ENCODE measurements at places on chromosomes 7 and 10.

DNA sequence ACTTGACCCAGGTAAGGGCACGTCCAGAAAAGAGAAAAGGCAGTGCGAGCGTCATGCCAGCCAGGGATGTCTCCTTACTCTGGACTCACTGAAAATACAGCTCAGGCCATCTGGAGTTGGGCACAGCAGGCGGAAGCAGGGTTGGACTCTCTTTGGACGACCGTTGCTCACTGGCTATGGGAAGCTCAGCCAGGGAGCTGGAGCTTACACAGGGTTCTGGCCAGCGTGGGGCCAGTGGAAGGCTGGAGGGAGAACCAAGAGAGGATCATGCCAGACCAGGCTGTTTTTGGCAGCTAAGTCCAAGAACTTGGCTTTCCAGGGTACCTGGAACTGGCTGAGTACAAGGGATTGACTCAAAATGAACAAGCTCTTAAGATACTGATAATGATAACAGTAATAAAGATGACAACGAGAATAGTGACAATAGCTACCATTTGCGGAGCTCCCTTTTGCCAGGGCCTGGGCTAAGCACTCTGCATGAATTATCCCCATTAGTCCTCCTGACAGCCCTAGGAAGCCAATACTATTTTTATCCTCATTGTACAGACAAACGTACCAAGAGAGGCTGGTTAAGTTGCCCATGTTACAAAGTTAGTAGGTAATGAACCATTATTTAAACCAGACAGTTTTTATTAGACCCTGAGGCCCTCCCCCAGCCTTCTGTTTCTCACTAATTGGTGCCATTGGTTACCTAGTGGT is 177.6 kb downstream of the PTPN20 start:
- no peak for DNase-seq

- no peak for DNase-seq
Observed at GRCh38 chr7:16170671-16171070, 250.7 kb downstream of the CRPPA start.

- no peak for DNase-seq
Observed at GRCh38 chr10:61400524-61400923, 52.7 kb downstream of the TMEM26 start.

GRCh38 chr10:79018521-79019011 is 50.2 kb upstream of the ZMIZ1 start:
- DNase-seq, result no peak

DNA sequence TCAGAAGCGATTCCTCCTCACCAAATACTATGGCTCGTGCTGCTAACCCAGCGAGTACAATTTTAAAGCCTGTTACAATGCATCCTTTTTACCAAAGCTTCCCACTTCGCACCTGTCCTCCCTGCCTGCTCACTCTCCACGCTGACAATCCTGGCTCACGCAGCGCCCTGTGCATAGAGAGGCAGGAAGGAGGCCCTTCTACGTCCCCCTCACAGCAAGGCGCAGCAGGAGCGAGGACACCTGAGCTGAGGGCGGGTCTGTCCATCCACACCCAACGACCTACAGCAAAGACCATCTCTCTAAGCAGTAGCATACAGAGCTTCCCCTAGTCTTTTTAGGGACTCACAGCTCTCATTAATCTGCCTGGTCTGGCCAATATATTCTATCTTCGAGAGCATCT is 46.0 kb downstream of the MKI67 start:
- DNase-seq, result no peak

GRCh38 chr10:74213571-74214162 is 62.6 kb downstream of the ADK start:
- no peak for DNase-seq

- DNase-seq, result no peak
Observed at GRCh38 chr7:154915600-154915999, 87.3 kb downstream of the PAXIP1 start.

- no peak for DNase-seq
Observed at GRCh38 chr10:18866852-18867251, 181.7 kb upstream of the MALRD1 start.

GRCh38 chr7:24715661-24716479 is 41.4 kb downstream of the GSDME start:
- DNase-seq, result no peak

GRCh38 chr10:10598297-10598696 is 419.4 kb upstream of the CELF2 start:
- DNase-seq, result no peak

DNA sequence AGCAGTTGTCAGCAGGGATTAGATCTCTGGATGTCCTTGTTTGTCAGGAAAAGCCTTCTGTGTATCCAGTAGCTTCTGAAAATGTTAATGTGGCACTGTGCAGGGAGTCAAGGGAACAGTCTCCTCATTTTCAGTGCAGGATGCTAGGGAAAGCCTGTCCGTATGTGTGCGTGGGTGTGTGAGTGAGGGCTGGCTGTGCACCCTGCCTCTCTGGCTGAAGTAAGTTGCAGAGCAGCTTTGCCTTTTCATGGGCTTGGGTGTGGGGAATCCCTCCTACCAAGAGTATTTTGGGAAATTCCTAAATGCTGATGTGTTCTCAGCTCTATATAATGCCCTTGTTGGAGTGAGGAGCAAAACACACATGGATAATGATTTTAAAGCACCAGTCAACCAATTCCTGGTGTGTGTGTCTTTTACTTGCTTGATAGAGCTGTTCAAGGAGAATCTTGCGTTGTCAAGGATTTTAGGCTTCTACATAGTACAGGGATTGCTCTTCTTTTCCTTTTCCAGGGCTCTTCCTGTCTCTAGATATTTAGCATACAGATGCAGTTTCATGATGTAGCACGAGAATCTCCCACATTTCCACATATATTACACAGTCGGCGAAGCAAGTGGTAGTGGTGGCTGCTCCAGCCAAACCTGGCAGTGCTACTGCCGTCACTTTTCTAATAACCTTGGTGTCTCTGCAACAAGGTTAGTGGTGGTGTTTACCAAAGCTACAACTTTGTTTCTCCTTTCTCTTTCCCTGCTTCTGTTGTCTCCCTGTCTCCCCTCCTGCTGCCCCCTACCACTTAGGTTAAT is 92.8 kb downstream of the MCU start:
- no peak for DNase-seq

DNA sequence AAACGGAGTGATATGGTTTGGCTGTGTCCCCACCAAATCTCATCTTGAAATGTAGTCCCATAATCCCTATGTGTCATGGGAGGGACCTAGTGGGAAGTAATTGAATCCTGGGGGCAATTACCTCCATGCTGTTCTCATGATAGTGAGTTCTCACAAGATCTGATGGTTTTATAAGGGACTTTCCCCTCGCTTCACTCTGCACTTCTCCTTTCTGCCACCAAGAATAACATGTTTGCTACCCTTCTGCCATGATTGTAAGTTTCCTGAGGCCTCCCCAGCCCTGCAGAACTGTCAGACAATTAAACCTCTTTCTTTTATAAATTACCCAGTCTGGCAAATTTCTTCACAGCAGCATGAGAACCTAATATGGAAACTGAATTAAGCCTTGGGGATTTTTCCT is 19.1 kb downstream of the FAM3C start:
- no peak for DNase-seq

GRCh38 chr10:5506246-5506645 is 6.9 kb upstream of the CALML5 start:
- DNase-seq, result no peak

- no peak for DNase-seq
Observed at GRCh38 chr10:133608855-133609254, 17.7 kb downstream of the FRG2B start.

- no peak for DNase-seq
Observed at GRCh38 chr7:151150388-151150787, 17.1 kb downstream of the GBX1 start.

GRCh38 chr10:74955796-74956195 is 129.4 kb downstream of the KAT6B start:
- no peak for DNase-seq

DNA sequence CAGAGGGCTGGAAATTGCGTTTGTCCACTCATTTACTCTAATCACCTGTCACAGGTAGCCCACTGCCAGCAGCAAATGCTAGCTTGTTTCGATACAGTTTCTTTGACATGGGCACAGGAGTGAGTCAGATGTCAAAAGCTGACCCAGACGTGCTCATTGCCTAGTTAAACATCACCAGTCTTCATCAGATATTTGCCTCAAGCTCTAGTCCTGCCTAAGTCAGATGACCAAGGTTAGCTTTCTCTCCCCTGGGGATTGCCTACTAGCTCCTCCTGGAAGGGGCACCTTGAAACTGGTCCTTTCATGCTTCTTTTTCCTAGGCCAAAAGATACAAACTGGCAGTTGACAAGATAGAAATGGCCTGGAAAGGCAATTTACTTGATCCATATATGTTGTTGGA is 35.2 kb downstream of the GPAM start:
- DNase-seq, result no peak

DNA sequence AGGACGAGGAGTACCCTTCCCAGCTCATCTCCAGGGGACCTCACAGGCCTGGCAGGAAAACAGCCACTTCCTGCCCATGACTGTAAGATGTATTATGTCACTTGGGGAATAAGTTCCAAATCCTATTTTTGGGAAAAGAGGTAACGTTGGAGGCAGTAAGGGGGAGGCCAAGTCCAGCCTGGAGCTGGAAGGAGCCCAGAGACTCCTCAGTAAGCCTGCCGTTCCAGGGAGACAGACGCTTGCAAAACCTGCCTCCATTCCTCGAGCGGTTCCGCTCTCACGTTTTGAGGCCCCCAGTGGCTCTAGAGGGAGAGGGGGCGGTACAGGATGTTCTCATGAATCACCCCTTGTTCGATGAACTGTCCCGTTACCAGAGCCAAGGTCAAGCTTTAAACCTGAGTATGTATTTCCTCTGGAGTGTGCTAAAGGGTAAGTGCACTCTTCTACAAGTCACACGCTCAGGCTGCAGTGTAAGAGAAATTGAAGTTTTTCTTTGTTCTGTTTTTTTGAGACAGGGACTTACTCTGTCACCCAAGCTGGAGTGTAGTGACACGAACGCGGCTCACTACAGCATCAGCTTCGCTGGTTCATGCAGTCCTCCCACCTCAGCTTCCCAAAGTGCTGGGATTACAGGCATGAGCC is 45.5 kb upstream of the CYTH3 start:
- DNase-seq, result no peak

- no peak for DNase-seq
Observed at GRCh38 chr7:151736403-151736909, 140.5 kb downstream of the PRKAG2 start.

DNA sequence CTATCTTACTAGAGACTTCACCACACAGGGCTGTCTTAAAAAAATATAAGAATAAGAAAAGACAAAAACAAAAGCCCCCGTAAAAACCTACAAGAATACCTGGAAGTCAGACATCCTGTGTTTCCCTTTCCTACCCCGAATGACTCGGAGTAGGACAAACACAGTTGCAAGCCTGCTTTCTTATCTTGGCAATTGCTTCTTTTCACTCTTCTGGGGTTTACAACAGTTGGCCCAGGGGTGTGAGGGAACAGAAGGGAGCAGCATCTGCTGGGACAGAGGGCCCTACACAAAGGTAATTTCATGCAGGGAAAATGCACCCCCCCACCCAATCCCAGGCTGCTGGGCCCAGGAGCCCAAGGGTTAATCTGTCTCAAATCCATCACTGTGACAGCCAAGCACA is 220.6 kb downstream of the ARHGAP12 start:
- DNase-seq, result no peak

DNA sequence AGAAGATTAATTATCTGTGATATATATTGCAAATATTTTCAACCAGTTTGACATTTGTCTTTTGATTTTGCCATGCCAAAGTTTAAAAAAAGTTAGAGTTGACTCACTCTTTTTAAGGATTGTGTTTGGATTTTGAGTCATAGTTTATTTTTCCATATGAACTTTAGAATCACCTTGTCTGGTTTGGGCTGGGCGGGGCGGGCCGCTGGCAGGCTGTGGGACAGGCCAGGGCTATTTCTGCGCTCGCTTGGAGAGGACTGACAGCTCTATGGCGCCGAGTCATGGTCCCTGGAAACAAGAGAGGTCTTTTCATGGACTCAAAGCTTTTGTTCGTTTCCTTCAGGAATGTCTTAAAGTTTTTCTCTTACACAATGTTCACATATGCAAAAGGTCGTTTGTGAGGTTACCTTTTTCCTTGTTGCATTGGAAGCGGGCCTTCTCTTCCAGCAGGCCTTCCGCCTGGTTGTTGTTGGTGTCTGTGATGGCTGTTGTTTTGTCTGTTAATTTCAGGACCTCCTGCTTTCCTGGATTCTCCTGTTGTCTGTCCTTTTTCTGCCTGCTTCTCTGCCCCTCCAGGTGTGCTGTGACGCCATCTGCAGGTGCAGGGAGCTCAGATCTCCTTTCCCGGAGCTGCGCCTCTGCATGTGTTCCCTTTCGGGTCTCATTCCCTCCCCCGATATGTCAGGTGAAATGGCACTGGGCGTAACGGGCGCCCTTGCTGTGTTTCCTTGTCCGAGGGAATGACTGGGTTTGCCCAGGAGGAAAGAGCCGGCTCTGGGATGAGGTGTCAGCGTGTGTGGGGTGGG is 53.8 kb downstream of the INPP5A start:
- DNase-seq, result no peak

GRCh38 chr10:46253076-46254006 is 33.5 kb upstream of the ANTXRL start:
- DNase-seq, result no peak

- DNase-seq, result no peak
Observed at GRCh38 chr7:41052736-41053135, 650.2 kb downstream of the INHBA start.

GRCh38 chr7:45114926-45115325 is 3.4 kb upstream of the TBRG4 start:
- no peak for DNase-seq

- DNase-seq, result no peak
Observed at GRCh38 chr7:83696101-83696500, 47.2 kb upstream of the SEMA3E start.

GRCh38 chr10:19874190-19874589 is 58.0 kb downstream of the PLXDC2 start:
- no peak for DNase-seq

DNA sequence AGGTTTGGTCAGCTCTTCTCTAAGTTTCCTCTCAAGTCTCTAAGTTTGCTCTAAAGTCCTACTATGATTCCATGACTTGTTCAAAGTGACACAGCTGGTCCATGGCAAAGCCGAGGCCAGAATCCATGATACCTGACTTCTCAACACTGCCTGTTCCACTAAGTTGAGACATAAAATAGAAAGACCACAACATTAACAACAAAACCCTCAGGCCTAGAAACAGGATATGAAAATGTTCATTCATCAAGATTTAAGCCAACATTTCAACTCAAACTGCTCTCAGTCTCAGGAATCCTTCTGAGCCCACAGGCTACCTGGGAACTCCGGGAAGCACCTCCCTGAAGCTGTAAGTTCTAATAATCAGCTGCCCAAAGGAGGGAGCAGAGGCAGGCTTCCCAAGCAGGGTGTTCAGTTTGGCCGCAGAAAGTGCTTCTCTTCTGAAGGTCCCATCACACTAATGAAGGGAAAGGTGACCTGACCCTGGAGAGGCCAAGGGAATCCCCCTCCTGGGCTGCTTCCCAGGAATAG is 62.9 kb downstream of the STK17A start:
- DNase-seq, result no peak

- no peak for DNase-seq
Observed at GRCh38 chr7:28239823-28240204, 59.2 kb upstream of the JAZF1 start.

GRCh38 chr10:102188298-102188940 is 36.2 kb downstream of the NOLC1 start:
- DNase-seq, result no peak

- no peak for DNase-seq
Observed at GRCh38 chr10:49571388-49571787, 32.5 kb upstream of the ERCC6 start.
